Stimulated activated CD8-positive, alpha-beta memory T cell treated with anti-CD3 and anti-CD28 coated beads, Interleukin-7, amount 100 ng/mL, for 24 hours (primary cell): ENCODE measurements at places on chromosomes 1 and 21.

DNA sequence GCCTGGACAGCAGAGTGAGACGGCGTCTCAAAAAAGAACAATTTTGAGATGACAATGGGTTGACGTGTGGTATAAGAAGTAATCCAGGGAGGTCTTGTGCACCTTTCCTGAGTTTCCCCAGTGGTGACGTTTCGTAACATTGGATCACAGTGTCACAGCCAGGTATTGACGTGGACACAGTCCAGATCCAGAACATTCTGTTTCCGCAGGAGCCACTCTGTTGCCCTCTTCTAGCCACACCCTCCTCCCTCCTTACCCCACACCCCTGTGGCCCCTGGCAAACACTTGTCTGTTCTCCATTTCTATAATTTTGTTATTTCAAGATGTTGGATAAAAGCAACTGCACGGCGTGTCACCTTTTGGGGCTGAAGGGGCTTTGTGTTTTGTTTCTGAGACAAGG is 6.5 kb upstream of the TRAPPC10 start:
- DNase-seq: no peak

- no peak for DNase-seq
These were observed 156.4 kb downstream of the PATJ start for GRCh38 chr1:61898658-61899057.

GRCh38 chr1:107926436-107927080 is 38.4 kb downstream of the VAV3 start:
- DNase-seq: no peak

GRCh38 chr1:22699681-22700520 is 10.7 kb upstream of the EPHB2 start:
- DNase-seq: no peak

GRCh38 chr1:34642679-34643078 is 112.2 kb upstream of the GJB5 start:
- DNase-seq: no peak

- no peak for DNase-seq
These were observed 49.8 kb downstream of the CDKN2C start for GRCh38 chr1:51019811-51020210.

GRCh38 chr21:46295996-46296752 is 10.0 kb downstream of the YBEY start:
- peak; percentile 21 for DNase-seq

GRCh38 chr21:32954353-32954752 is 71.4 kb upstream of the OLIG2 start:
- no peak for DNase-seq

- no peak for DNase-seq
These were observed 255.8 kb upstream of the CACYBP start for GRCh38 chr1:174743654-174744561.
